ENCODE measurements at places on chromosomes 12 and 14.

- no peak for DNase-seq
Measured at GRCh38 chr14:32014057-32014456, 63.0 kb upstream of the ARHGAP5 start.

- DNase-seq, result no peak
Measured at GRCh38 chr14:77409131-77409533, 14.2 kb downstream of the NOXRED1 start.

- DNase-seq, result no peak
Measured at GRCh38 chr12:109758426-109759420, 45.1 kb downstream of the FAM222A start.

- DNase-seq, result no peak
Measured at GRCh38 chr14:105421723-105422615, 2.3 kb downstream of the MTA1 start.

- no peak for DNase-seq
Measured at GRCh38 chr12:44804068-44804467, 72.0 kb downstream of the NELL2 start.

DNA sequence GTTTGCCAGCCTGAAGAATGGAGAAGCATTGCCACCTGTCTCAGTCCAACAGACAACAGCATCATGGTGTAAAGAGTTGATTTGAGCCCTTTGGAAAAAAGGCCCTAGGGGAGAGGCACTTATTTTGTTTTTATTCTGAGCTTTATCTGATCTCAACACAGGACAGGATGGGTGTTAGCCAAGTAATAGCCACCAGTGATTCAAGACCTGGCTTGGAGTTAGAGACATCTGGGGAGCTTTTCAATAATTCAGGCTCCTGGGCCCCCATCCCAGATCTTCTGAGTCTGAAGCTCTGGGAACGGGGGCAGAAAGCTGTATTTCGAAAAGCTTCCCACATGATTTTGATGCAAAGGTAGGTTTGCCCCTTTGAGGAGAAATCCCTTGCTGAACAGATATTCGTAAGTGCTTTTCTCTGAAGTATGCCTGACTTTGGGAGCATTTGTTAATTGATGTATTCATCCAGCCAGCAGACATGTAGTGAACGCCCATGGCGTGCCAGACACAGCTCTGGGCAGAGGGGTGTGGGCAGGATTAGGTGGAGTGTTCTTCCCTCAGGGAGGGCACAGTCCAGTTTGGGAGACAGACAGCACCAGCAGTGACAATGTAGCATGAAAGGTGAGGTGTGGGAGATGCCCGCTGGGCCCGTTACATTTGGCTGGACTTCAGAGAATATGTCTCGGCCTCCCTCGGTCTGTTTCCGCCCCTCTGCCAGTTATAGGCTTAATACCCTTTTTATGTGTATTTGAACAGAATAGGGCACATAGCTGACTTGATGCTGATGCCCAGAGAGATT, 72.5 kb downstream of the TSPAN9 start:
- no peak for DNase-seq

DNA sequence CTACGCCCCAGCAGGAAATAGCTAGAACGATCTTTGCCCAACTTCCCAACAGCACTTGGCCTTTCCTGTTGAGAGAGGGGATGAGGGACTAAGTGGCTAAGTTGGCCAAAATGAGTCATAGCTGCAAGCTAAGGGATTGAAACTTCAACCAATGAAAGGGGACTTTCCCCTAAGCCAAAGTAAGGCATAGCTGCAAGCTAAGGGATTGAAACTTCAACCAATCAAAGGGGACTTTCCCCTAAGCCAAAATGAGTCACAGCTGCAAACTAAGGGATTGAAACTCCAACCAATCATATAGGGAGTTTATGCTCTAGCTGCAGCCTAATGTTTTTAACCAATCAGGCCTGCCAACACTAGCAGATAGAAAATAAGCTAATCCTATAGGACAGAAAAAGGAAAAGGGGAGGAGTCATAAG, 100.5 kb upstream of the SSTR1 start:
- DNase-seq, result no peak

DNA sequence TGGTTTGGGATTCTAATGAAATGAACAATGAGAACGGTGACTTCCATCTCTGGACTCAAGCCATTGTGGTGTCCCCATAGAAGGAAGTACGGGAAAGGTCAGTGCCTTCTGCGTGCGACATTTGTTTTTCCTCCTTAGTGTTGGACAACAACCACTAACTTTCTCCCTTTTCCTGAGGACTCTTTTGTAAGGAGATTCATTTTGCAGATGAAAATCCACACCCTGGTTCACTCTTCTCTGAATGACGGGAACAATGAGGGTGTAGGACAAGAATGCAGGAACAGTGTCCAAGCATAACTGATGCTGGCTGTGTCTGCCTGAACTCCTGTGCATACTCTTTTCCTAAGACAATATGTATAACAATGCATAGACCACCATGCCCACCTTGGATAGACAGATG, 176.4 kb downstream of the STXBP6 start:
- no peak for DNase-seq

GRCh38 chr14:67984274-67984673, 164.7 kb downstream of the RAD51B start:
- DNase-seq, result no peak

GRCh38 chr14:93220509-93220908, 13.5 kb downstream of the UBR7 start:
- no peak for DNase-seq

GRCh38 chr14:32933629-32934072, 5.0 kb upstream of the NPAS3 start:
- no peak for DNase-seq

GRCh38 chr14:35402323-35403113, 2.0 kb downstream of the NFKBIA start:
- DNase-seq, result no peak

GRCh38 chr14:68952531-68953195, 26.4 kb downstream of the ACTN1 start:
- DNase-seq, result no peak

DNA sequence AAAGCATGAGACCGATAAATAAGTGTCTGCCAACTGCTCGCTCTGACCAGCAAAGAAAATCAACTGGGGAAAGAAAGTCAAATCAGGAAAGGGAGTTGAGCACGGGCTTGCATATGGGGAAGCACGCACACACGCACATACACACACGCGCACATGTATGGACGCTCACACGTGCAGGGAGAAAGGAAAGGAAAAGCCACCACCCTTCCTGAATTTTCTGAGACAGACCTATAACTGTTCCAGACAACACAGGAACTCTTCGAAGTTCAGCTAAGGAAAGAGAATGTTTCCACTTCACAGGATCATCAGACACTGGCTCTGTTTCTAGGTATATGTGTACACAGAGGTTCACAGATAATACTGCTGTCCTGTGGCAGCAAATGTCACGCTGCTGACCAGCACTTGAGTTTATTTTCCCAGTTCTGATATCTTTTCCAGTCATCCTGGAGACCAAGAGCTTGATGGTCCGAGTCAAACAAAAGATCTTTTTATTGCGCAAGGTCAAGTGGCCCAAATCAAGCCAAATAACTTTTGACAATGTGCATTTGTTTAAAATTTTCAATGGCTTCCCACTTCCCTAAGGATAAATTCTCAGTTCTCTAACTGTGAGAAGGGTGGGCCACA, 82.1 kb upstream of the TMCC3 start:
- no peak for DNase-seq

- no peak for DNase-seq
Measured at GRCh38 chr12:69906411-69907216, 81.6 kb downstream of the MYRFL start.

GRCh38 chr12:39804479-39804878, 184.9 kb upstream of the ABCD2 start:
- no peak for DNase-seq

DNA sequence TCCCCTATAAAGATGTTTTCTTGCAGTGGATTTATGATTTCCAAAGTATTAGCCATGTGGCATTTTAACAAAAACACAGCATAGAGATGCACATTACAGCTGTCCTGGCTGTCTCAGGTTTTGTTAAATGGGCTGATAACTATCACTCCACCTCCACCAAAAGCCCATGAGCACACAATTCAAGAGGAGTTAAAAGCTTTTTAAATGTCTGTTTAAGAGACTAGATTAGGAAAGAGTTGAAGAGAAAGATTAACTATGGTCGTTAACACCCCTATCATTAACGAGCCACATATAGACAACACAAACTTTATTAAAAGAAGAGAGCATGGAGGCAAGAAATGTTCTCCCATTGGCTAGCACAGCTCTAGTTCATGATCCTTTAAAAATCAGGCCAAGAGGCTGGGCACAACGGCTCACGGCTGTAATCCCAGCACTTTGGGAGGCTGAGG, 14.5 kb downstream of the CBX5 start:
- no peak for DNase-seq

DNA sequence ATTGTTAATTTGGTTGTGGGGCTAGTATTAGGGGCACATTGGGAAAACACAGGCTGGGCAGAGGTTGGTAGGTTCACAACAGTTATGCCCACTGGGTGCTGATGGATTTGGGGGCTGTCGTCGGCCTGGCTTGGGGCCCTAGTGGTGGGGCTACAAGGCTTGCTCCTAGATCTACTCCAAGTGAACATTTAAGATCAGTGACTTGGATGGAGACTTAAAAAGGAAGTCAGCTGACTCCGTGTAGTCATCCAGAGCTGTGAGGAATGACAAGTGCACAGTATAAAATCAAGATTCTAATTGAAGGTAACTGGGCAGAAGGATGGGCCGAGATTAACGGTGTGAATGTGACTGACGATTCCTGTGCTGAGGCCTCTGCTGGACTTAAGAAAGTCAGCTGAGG, 12.8 kb upstream of the NR4A1 start:
- DNase-seq, result no peak

DNA sequence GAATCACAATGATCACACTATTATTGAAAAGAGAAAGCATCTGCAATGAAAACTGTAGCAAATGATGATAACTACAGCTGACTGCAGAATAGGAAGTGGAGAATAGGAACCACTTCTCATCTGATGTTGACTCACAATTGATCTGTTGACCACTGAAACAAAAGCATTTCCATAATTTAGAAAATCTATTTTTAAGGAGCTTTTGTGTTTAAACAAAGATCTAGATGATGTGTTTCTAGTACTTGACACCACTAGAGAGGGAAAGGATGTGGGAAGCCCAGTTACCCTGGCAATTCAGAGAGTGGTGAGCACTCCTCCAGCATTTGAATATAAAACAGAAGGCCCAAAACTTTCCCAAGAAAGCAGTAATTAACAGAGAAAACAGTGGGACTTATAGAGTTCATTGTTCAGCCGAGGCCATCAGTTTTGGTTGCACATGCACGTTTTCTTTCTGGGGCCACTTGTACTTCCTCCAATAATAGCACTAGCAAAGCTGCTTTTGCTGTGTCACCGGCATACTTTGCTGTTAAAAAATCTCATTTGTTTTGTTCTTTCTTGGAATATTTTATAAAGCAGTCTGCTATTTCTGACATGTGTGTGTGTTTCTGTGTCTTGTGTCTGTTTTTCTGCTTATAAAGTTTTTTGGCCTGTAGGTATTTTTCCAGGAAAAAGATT, 76.1 kb upstream of the HECTD1 start:
- DNase-seq, result no peak

- no peak for DNase-seq
Measured at GRCh38 chr14:105126981-105127329, 41.6 kb downstream of the JAG2 start.

DNA sequence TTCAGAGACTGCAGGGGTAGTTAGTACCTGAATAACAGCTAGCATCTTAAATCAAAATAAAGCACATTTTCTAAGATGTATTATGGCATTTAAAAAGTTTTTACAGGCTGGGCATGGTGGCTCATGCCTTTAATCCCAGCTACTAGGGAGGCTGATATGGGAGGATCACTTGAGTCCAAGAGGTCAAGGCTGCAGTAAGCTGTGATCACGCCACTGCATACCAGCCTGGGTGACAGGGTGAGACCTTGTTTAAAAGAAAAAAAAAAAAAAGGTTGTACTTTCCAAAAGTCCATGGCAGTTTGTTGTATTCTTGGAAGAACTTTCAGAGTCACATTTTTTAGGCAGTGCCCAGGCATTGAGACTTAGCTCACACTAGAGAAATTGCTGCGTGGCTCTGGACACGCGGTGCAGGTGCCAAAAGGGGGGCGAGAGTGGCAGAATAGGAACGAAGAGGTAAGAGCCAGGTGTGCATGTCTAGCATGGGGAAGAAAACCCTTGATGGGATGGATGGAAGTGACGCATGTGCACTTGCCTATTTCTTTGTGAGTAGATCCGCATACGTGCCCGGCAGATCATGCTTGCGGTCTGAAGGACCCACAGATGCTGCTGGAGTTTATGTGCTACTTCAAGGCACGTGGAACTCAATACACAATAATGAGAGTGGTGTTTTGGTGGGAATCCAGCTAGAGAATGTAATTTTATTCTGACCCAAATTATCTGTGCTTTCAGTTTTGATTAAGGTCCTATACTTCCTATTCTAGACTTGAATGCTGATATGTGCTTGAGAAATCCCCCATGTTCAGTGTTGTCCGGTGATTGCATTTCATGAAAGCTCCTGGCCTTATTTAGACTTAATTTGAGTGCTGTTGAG, 11.9 kb downstream of the ANKRD13A start:
- DNase-seq, result no peak
